Stimulated activated CD8-positive, alpha-beta memory T cell treated with anti-CD3 and anti-CD28 coated beads, Interleukin-7, amount 100 ng/mL, for 4 hours (primary cell): ENCODE measurements at places on chromosomes 11 and 22.

GRCh38 chr11:12085371-12086251, 24.8 kb upstream of the MICAL2 start:
- DNase-seq = no peak

DNA sequence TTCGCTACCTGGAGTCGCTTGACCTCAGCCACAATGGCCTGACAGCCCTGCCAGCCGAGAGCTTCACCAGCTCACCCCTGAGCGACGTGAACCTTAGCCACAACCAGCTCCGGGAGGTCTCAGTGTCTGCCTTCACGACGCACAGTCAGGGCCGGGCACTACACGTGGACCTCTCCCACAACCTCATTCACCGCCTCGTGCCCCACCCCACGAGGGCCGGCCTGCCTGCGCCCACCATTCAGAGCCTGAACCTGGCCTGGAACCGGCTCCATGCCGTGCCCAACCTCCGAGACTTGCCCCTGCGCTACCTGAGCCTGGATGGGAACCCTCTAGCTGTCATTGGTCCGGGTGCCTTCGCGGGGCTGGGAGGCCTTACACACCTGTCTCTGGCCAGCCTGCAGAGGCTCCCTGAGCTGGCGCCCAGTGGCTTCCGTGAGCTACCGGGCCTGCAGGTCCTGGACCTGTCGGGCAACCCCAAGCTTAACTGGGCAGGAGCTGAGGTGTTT, 12.8 kb downstream of the TSKU start:
- DNase-seq = no peak

DNA sequence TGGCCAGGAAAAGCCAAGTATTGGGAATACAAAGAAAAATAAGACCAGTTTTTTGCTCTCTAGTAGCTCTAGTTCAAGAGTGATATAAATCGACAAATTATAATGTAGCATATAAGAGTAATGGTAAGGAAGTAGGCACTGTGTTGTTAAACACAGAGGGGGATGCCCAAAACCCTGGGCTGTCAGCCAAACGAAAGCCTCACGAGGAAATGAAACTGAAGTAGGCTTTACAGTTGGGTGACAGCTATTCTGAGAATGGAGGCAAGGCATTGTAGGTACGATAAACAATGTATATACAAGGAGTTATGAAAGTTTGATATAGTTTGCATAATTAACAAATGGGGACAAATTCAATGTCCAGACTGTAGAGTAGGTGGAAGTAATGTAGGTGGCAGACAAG, 176.4 kb downstream of the FAM181B start:
- no peak for DNase-seq

DNA sequence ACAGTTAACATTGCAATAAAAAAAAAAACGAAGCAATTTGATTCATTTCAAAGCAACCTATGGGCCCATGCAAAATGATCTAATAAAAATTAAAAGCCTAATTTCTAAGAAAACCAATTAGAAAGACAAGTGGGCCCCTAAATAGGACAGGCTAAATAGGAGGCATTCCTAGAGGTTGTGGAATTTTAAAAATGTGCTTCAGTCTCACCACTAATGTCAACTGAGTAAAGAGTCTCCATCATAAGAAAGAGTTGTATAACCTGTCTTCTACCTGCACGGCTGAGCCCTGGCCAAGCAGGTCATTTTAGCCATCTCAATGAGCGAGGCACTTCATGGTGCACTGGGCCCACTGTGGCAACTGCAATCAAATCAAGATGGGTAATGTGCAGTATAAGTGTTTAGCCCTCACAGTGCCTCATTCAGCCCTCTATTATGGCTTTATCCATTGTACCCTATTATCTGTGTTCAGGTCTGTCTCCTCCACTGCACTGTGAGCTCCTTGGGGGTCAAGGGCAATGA, 76.4 kb downstream of the PRSS23 start:
- DNase-seq = no peak

- no peak for DNase-seq
Observed at GRCh38 chr22:42680648-42681047, 31.5 kb upstream of the CYB5R3 start.

- DNase-seq = no peak
Observed at GRCh38 chr11:8241373-8242117, 22.1 kb downstream of the LMO1 start.

- no peak for DNase-seq
Observed at GRCh38 chr11:23590596-23591308, 730.5 kb upstream of the CCDC179 start.

DNA sequence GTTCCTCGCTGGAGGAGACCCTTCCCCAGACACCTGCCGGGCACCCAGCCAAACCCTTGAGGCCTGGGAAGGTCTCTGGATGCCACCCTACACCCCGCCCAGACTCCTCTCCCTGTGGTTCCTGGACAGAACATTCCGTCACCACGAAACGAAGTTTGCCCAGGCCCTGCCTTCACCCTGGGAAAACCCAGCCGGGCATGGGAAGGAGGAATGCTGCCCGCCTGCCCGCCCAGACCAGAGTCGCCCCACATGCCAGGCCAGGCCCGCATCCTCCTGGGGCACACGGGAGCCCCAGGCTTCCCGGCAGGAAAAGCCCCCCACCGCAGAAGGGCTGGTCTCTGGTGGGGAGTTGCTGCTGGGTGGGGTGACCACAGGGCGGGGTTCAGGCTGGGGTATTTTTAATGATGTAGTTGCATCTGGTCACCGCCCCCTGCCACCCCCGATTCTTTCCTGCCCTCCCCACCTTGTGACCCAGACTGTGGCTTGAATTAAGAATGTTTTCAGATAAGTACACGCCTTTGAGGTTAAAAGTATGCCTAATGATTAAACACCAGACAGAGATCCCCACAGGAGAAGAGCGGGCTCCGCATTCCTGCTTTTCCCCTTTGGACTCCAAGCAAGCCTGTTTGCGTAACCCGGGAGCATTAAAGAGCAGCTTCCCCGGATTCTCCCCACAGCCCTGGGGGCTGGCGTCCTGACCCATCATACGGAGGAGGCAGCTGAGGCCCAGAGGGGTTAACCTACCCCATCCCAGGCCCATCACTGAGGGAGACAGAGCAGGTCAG, 44.6 kb upstream of the PPARA start:
- no peak for DNase-seq

DNA sequence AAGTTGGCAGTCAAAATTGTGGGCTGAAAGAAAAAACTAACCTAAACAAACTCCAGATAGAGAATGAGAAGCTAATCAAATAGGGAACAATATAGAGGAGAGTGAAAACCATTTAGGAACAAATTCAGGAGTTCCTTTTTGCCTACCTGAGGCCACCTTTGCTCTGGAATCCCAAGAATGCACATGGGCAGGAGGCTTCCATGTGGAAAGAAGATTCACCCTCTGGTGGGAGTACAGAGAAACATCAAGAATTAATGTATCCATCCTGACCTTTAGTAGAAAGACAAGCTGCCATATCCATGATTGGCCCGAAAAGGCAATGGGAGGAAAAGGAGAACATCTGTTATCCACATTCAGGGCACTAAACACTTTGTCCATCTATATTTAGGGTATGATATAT, 35.0 kb upstream of the MRGPRX1 start:
- DNase-seq = no peak

DNA sequence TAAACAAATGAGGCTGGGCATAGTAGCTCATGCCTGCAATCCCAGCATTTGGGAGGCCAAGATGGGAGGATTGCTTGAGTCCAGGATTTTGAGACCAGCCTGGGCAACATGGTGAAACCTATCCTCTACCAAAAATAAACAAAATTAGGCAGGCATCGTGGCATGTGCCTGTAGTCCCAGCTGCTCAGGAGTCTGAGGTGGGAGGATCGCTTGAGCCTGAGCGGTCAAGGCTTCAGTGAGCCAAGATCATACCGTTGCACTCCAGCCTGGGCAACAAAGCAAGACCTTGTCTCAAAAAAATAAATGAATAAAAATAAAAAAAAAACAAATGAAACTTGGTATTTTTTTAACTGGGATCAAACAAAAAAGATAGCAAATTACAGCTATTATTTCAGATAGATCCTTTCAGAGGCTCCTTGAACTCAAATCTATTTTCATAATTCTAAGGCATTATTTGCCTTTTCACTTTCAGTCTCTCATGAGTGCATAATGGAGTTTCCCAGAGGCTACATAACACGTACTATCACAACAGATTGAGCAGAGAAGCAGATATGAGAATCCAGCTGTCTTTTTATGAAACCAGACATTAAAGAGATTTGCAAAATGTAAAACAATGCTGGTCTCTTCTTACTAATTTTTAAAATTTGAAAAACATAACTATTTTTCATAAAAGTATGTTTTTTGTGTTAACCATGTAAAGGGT, 23.1 kb downstream of the DDIAS start:
- no peak for DNase-seq

DNA sequence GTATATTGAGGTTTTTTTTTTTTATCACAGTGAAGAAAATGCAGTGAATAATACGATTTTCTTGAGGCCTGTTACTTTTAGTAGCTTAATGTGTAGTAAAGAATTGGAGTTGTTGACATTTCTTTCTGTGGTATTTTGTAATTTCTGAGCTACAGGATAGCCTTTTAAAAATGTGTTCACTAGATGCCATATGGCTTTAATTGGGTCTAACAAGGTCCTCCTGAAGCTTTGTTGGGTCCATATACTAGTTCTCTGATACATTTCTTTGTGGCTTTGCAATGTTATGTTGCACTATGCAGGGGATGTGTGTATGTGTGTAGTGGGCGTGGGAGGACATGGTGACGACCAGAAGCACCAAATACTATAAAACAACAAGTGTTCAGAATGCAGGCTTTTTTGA, 25.1 kb downstream of the FBXO7 start:
- DNase-seq = no peak

DNA sequence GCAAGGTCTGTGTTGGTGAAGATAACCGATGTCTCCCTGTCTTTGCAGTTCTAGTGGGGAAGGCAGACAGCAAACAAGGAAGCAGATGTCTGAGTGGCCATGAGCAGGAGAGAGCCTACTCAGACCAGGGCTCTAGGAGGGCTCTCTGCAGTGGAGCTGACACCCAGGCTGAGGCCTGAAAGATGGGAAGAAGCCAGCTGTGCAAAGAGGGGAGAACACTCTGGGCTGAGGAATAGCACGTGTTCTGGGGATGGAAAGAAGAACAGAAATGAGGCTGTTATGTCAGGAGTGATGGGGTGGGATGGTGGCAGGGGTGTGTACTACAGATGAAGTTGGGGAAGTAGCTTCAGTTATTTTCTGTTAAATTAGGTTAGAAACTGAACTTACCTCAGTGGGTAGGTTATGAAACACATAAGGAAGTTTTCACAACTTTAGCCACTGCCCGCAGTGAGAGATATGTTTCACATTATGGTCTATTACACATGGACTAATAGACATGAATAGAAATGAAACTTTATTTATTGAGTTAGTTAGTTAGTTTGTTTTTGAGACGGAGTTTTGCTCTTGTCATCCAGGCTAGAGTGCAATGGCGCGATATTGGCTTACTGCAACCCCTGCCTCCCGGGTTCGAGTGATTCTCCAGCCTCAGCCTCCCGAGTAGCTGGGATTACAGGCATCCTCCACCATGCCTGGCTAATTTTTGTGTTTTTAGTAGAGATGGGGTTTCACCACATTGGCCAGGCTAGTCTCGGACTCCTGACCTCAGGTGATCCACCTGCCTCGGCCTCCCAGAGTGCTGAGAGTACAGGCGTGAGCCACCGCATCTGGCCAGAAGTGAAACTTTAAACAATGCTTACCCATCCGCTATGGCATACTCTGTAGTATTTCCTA, 7.8 kb downstream of the DCPS start:
- no peak for DNase-seq

- no peak for DNase-seq
Observed at GRCh38 chr11:94002226-94002625, 18.9 kb upstream of the HEPHL1 start.

- DNase-seq = no peak
Observed at GRCh38 chr11:20839231-20839630, 169.8 kb downstream of the NELL1 start.

DNA sequence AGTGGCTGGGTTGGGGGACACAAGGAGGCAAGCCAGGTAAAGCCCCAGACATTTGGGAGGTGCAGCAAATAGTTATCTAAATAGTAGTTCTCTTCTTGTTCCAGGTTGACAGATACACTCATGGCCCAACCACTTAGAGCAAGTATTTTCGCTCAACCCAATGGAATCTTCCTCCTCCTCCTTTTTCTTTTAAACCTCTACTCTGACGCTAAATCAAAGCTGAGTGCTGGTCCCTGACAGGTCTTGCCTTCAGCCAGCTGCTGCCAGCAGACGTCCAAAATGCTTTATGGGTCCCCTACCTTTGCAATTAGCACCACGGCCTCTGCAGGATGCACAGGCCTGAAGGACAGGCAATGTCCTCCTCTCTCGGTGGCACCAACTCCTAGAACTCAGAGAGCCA, 558.5 kb downstream of the MIAT start:
- DNase-seq = no peak

DNA sequence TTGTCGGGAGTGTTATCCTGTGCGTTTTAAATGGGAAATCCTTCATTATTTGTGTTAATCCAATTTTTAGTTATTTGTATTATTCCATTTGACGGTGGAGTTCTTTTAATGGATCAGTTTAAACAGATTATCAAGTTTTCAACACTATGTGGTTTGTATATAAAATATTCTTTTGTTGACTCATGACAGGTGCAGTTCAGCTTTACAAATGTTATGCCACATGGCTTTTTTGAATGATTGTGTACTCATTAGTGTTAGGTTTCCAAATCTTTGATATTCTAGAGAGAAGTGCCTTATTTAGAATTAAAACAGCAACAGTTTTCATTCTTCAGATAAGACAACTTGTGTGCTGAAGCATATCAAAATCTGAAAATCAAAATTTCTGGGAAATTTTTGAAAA, 2.4 kb downstream of the JAM3 start:
- DNase-seq = no peak

GRCh38 chr22:21102659-21103267, 57.0 kb downstream of the LRRC74B start:
- DNase-seq = peak; percentile 48

DNA sequence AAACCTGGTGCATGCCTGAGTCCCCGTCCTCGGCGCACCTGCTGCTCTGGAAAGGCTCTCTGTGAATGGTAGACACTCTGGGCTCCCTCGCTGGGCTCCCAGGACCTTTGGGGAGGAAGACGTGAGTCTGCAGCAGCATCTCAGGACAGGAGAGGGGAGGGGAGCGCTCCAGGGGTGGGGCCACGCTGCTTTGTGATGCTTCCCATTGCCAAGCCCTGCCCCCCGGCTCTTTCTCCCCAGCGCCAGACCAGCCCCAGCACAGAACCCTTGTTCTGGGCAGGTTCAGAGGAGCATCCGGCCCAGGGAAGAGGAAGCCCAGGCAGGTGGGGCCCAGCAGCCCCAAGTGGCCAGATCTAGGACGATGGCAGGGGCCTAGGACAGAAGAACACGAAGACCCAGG, 111.2 kb downstream of the BRD1 start:
- DNase-seq = no peak

DNA sequence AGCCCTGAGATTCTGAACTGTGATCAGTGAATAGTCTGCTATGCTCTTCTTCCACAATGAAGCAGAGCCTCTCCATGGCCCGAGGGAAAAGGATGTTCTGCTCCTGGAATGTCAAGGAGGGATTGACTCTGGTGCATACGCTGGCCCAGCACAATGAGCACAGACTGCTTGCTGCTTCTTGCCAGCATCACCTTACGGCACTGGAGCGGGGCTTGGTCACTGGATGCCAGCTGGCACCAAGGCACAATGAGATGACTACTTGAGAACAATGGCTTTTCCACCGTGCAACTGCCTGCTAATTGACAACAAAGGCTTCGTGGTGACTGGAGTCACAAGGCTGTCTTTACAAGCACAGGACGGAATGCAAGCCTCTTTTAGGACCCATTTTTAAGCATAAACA, 139.2 kb downstream of the DSCAML1 start:
- no peak for DNase-seq
